ENCODE measurements at places on chromosomes 16 and 17.
A peak's percentile ranks its signal among the peaks of the same experiment; 100 is the strongest.

GRCh38 chr17:70875729-70876310 lies 706.5 kb downstream of the KCNJ2 start:
- no peak for DNase-seq

- DNase-seq, result no peak
Observed at GRCh38 chr17:4276514-4276913, 12.7 kb upstream of the ANKFY1 start.

DNA sequence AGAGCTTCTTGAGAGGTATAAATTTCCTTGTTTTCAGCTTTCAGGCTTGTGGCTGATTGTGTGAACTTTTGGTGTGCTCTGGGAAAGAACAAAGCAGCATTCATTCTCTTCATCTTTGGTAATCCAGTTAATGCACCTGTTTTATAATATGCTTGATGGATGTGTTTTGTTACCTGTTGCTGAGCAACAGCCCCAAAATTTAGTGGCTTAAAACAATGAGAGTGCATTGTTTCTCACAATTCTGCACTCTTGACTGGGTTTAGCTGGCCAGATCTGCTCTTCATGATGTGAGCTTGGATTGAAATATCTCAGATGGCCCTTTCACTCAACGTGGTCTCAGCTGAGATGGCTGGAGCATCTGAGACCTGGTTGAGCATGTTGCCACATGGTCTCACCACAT lies 58.7 kb upstream of the NOL11 start:
- no peak for DNase-seq

- no peak for DNase-seq
Observed at GRCh38 chr16:72963533-72964315, 84.2 kb downstream of the ZFHX3 start.

DNA sequence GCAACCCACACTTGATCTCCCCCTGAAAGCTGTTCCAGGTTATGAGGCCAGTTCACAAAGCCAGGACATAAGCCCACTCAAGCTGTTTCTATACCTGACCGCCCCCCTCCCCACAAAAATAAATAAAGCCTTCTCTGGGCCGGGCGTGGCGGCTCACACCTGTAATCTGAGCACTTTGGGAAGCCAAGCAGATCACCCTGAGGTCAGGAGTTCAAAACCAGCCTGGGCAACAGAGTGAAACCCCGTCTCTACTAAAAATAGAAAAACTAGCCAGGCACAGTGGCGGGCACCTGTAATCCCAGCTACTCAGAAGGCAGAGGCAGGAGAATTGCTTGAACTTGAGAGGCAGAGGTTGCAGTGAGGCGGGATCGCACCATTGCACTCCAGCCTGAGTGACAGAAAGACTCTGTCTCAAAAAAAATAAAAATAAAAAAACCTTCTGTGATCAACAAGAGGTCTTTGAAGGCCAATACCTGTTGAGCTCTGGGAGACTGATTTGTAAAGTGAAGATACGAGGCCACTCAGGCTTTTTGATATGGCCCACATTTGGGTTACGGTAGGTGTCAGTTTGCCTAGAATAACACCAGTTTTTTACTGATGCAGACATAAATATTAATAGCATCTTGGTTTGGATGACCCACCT lies 2.2 kb downstream of the KDM8 start:
- no peak for DNase-seq

DNA sequence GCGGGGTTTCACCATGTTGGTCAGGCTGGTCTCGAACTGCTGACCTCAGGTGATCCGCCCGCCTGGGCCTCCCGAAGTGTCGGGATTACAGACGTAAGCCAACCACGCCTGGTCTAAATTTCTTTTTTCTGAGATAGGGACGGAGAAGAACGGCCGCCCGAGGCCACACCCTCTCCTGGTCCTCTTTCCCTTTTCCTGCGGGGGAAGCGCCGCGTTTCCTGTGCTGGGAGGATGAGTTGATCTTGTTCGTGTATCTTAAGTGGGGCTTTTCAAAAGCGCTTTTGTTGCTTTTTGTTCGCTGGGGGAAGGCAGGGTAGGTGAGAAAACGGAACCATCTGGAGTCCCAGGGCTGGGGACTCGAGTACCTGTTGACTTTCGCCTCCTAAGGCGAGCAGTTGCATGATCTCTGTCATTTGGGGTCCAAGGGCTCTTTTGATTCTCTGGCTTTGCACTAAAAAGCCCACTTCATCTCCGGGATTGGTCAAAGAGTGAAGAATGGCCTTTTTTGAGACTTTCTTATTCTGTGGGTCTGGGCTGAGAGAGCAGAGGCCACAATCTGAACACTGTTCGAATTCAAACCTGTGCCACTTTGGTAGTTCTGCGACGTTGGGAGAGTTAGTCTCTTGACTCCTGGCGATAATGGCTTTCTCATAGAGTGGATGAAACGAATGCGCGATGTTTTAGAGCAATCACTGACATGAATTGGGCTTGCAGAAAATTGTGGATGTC lies 1.3 kb downstream of the FUS start:
- no peak for DNase-seq

- no peak for DNase-seq
Observed at GRCh38 chr17:72590882-72591281, 470.1 kb downstream of the SOX9 start.

GRCh38 chr17:78390241-78391050 lies 12.0 kb downstream of the PGS1 start:
- DNase-seq, result no peak

- no peak for DNase-seq
Observed at GRCh38 chr17:56110463-56111135, 42.7 kb upstream of the ANKFN1 start.

GRCh38 chr16:74999609-75000480 lies 1.0 kb downstream of the ZNRF1 start:
- DNase-seq, result no peak

GRCh38 chr17:2302778-2303203 lies 794 bp downstream of the SMG6 start:
- DNase-seq, result no peak

DNA sequence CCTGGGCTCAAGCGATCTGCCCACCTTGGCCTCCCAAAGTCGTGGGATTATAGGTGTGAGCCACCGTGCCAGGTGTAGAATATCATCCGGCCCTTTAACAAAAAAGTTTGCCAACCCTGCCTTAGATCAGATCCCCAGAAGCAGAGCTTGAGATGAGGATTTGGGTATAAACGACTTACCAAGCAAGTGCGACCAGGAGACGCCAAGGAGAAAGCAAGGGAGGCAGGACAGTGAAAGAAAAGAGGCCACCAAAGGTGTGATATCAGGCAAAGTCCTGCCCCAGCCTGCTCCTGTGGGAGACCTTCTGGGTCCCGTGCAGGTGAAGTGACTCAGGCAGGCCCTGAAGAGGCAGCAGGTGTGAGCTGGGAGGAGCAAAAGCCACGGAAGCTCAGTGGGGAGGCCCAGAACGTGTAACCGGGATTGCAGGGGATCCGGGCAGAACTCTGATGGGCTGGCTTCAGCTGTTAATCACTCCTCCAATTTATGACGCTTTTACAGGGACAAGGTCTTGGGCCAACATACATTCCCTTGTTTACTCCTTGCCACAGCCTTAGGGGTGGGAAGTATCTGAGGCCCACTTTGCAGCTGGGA lies 14.1 kb upstream of the CALB2 start:
- no peak for DNase-seq

- no peak for DNase-seq
Observed at GRCh38 chr17:48054238-48055185, 6.4 kb downstream of the NFE2L1 start.

- DNase-seq, result no peak
Observed at GRCh38 chr16:89607453-89607852, 6.0 kb upstream of the DPEP1 start.

DNA sequence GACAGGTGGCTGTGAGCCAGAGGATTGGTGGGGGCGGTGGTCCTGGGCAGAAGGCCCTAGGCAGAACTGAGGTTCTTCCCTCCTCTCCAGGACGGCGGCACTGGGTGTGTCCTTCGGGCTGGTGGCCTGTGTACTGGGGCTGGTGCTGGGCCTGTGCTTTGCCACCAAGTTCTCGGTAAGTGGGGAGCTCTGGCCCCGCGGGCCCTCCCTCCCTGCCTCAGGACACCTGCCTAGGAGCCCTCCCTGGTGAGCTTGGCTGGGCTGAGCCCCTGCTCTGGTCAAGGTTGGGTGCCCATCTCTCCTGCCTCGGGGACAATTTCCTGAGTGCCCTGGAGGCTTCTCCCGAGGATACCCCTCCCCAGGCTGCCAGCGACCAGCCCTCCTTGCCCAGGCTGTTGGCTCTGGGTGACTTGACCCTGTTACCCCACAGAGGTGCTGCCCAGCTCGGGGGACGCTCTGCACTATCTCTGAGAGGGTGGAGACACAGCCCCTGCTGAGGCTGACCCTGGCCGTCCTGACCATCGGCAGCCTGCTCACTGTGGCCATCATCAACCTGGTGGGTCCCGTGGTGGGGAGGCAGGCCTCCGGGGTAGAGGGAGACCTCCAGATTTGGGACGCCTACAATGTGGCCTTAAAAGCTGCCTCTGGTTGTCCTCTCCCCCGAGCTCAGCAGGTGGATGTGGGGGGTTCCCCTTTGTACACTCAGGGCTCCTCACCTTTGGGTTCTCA lies 42.0 kb downstream of the ADCY7 start:
- DNase-seq, result no peak

DNA sequence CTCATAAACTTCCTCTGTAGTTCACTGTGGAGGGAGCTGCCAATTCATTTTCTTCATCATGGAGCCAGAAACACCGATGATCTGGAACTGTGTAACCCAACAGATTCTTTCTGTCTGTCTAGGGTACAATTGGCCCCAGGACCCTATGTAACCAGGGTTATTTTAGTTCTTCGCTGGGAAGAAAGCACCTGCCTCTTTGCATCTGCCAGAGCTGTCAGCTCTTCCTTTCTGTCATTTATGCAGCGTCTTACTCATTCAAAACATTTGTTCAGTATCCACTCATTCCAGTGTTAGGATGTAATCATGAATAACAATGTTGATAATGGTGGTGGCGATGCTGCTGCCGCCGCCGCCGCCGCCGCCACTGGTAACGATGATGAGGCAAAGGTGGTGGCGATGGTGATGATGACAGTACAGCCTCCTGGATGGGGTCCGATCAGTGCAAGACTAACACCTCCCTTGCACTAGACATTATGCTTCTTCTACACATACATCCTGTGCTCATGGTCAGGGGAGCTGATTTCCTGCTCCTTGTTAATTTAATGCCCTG lies 46.1 kb downstream of the IRX5 start:
- no peak for DNase-seq

DNA sequence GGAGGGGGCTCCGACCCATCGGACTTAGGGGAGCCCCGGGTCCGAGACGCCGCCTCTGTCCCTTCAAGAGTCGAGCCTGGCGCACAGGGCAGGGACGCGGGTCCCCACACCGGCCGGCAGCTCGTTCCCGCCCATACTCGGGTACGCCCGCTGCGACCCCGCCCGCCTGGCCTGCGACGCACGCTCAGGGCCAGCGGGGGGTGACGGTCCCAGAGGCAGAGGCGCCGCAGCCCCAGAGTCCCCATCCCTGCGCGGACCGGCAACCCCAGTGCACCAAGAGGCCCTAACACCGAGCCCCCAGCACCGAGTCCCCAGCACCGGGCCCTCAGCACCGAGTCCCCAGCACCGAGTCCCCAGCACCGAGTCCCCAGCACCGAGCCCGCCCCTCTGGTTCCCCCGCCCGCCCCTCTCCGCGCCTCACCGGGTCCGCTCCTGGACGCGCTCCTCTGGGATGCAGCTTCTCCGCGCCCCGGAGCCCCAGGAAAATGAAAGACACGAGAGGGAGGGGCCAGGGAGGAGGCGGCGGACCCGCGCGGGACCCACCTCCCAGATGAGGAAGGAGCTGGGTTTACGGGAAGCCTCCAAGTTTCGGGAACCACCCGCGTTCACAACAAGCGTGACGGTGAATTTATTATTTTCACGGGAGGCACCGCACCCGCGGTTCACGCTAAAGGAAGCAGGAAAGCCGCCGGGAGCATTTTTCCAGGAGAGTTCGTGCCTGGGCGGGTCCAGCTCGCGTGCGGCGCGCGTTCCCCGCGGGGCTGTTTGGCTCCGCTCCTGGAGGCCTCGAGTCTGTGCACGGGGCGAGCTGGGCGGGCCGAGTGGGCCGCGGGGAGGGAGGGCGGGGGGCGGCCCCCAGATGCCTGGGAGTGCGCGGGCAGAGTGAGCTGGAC lies at the start of gene SECTM1:
Gene SECTM1, minus strand, starts transcription at position 488 of the 893 bp plus-strand sequence. CDS start 6,526 bp downstream, outside the sequence.
- DNase-seq, result peak; percentile 37

GRCh38 chr17:64385187-64386083 lies 5.2 kb downstream of the PECAM1 start:
- peak; percentile 27 for DNase-seq

DNA sequence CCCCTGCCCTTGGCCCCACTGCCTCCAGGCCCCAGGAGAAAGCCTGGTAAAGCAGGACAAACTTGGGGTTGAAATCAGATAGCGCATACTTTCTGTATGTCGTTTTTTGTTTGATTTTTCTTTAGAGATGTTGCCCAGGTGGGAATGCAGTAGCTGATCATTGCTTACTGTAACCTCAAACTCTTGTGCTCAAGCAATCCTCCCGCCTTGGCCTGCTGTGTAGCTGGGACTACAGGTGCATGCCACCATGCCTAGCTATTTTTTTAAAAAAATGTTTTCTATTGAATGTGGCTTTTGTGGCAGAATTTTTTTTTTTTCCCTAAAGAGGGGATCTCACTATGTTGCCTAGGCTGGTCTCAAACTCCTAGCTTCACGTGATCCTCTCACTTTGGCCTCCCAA lies 11.1 kb upstream of the CCL5 start:
- no peak for DNase-seq

Measured in GOT3 (cell line).